Heart right ventricle (tissue), 16 donors: ENCODE measurements at places on chromosomes 7 and 10. TPM values are rescaled to one million over a fixed set of nuclear protein-coding genes. Genes with fewer than 3 reads are reported as not detected.
A peak's percentile ranks its signal among the peaks of the same experiment; 100 is the strongest.

DNA sequence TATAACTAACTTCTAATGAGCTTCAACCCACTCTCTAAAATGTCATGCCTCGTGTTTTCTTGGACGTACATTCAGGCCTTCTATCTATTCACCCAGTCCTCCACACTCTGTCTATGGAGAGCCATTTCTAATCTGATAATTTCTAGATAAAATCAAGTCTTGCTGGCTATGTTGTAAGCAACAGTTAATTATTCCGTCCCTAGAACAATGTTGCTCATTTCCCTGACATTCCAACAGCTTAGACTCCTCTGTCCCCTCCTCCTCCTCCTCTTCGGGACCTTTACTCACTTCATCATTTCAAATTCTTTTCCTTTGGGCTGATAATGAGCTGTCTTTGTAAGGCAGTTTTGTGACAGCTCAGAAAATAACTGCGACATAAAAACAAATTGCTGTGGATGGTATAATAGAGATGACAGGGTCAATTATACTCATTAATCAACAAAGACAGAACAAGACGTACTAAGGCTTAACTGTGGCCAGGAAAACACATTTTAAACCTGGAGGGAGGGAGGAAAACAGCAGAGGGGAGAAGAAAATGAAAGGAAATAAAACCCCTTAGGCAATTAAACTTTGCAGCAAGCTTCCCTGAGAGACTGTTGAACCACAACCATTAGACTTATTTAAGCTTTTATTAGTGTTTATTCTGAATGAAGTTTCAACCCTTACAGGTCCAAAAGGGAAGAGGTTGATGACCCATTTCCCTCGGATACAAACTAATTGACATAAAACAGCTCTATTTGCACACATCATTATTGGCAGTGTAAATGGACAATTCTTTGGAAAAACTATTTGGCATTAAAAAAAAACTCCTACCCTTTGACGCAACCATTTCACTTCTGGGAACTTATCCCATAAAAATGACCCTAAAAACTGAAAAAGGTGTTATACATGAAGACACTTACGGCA is 179.1 kb downstream of the SFMBT2 start:
- no peak for DNase-seq
- H3K4me3 ChIP-seq = no peak overlapping the region
- no peak overlapping the region for H3K27ac ChIP-seq
- H3K36me3 ChIP-seq = peaks cover 5% of the 10 kb centered on the region

DNA sequence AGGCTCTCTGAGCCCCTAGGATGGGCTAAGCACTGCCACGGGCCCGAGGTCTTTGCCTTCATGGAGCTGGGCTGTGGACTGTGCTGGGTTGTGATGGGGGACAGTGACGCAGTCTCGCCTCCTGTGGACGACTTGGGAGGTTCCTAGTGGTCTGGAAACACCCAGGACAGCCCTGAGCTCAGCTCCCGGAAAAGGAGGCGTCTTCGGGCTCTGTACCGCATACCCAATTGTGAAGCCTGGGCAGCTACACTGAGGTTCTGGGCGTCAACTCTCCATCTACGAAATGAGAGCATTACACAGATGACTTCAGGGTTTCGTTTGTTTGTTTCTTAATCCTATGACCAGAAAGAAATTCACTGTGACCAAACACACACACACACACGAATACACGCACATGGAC is 79.6 kb upstream of the KAT6B start:
- H3K27ac ChIP-seq = no peak overlapping the region
- no peak for DNase-seq
- H3K27me3 ChIP-seq = no peaks in the 10 kb centered on the region
- no peaks in the 10 kb centered on the region for H3K36me3 ChIP-seq
- H3K4me3 ChIP-seq = no peak overlapping the region
- no peaks in the 10 kb centered on the region for H3K4me1 ChIP-seq

DNA sequence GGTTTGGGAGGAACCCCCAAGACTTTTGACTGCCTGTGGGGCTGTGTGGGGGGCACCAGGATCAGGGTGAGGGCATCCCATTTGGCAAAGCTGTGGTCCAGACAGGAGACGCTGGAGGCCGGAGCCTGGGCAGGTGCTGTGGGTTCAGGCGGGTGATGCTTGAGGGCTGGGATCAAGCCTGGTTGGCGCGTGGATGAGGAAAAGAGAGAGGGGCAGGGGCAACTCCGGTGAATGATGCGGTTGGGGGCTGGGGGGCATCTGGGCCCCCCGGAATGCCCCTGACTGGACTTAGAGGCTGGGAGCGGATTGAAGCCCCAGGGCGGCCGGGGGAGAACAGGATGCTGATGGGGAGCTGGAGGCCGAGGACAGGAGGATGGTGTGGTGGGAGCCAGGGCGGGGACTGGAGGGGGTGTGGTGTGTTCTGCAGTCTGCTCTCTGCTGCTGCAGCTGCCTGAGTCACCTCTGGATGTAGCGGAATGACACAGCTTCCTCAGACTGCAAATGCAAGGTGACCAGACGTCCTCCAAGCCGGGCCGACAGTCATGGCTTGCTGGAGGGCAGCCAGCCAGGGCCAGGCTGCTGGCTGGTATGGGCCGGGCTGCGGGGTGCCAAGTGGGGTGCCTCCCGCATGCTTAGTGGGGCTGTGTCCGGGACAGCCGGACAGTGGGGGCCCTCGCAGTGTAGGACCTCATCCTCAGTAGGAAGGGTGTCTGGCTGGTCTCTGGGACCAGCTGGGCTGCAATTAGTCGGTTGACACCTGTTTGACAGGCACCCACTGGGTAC is 3.2 kb downstream of the MAFK start:
- peak overlapping the region; percentile 70 for H3K4me3 ChIP-seq
- peak overlapping the region; percentile 69 for H3K27ac ChIP-seq
- H3K27me3 ChIP-seq = no peaks in the 10 kb centered on the region

DNA sequence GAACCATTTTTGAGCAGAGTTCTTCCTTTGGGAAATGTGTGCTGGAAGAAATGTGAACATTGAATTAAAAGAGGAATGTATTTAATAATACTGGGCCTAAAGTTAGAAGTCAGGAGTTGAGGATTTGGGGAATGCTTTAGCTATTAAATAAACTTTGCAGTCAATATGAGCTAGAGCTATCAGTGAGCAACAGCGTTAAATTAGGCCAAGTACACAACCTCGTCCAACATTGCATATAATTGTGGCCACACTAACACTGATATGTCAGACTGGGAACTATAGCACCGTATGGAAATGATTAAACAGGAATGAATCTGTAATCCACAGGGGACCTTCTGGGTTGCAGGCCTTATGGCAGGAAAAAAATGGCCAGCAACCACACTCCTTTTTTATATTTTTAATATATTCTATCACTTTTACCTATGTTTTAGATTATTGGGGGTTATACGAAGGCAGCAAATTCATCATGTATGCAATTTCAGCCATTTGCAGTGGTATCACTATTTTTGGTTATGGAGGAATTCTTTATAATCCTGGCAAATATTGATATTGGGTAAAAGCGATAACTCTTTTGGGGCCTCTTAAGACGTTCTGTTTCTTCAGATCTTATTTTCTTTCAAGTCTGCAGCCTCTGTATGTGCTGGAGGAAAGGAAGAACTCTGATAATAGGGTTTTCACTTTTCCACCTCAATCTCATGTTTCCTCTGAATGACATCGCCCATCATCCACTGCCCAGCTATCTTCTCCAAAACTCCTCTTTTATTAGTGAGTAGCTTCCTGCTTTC is 236.3 kb upstream of the PLXDC2 start:
- H3K4me1 ChIP-seq = no peaks in the 10 kb centered on the region
- no peak overlapping the region for H3K4me3 ChIP-seq
- H3K36me3 ChIP-seq = no peaks in the 10 kb centered on the region
- no peak for DNase-seq
- H3K27me3 ChIP-seq = no peaks in the 10 kb centered on the region
- H3K27ac ChIP-seq = no peak overlapping the region

- no peak for DNase-seq
- no peaks in the 10 kb centered on the region for H3K4me1 ChIP-seq
- no peaks in the 10 kb centered on the region for H3K27me3 ChIP-seq
- H3K36me3 ChIP-seq = no peaks in the 10 kb centered on the region
- no peak overlapping the region for H3K27ac ChIP-seq
Observed at GRCh38 chr10:44056967-44057805, 327.7 kb downstream of the CXCL12 start.

- H3K4me1 ChIP-seq = peaks cover 12% of the 10 kb centered on the region
- H3K27me3 ChIP-seq = peaks cover 37% of the 10 kb centered on the region
- no peaks in the 10 kb centered on the region for H3K36me3 ChIP-seq
- H3K27ac ChIP-seq = no peak overlapping the region
Observed at GRCh38 chr10:131450216-131450765, 138.8 kb upstream of the TCERG1L start.

DNA sequence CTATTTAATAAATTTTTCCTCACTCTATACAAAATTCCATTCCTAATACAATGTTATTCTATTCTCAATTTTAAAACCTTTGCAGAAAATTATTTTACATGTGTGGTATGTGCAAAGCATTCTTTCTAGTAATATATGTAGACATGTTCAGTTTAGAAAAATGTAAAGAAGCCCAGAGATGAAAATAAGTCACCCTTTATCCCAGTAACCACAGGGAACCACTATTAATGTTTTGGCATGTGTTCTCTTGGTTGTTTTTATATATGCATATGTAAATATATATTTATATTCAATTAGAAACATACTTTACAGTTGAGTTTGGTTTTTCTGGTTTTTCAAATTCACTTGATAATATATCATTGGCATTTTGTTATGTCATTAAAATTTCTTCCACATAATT is 14.8 kb upstream of the GLCCI1 start:
- H3K36me3 ChIP-seq = no peaks in the 10 kb centered on the region
- no peak overlapping the region for H3K4me3 ChIP-seq
- no peak for DNase-seq
- H3K4me1 ChIP-seq = no peaks in the 10 kb centered on the region
- no peak overlapping the region for H3K27ac ChIP-seq

DNA sequence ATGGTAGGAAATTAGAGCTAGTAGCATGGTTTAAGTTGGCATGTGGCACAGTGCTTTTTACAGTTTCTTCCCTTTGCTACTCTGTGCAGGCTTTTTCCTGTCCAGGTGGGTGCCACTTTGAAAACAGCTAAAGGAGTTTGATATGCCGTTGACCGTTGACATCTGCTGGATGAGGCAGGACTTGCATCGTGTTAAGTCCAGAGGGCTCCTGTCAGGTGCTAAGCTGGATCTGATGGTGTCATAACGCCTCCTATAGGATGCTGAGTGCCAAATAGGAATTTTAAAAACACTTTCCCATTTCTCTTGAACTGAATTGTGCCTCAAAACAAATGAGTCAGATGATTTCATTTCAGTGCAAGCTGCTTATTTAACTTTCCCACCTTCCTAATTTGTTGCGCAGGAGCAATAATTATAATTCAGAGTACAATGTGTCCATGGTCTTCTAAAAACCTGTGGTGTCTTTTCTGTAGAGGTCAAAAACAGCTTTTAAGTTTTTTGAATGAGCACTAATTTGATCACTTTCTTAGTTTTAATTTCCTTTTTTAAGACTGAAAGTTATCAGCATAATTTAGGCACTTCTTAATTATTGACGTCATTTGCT is 178.3 kb downstream of the CDCA7L start:
- no peaks in the 10 kb centered on the region for H3K36me3 ChIP-seq
- no peak overlapping the region for H3K27ac ChIP-seq
- DNase-seq = peak; percentile 13
- H3K4me1 ChIP-seq = peaks cover 5% of the 10 kb centered on the region

DNA sequence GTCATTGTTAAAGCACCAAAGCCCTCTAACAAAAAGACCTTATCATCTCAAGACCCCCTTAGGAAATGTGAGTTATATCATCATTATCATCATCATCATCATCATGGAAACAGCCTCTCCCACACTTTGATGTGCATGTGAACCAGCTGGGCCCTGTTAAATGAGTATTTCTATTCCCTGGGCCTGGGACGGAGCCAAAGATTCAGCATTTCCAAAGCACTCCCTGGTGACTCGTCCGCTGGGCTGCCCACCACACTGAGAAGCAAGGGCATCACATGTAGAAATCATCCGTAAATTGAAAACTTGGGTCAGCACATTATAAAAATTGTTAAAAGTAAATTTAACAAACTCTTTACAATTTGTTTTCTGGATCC is 88.6 kb downstream of the PTPRN2 start:
- no peaks in the 10 kb centered on the region for H3K4me1 ChIP-seq
- no peaks in the 10 kb centered on the region for H3K36me3 ChIP-seq
- peaks cover 54% of the 10 kb centered on the region for H3K27me3 ChIP-seq
- H3K27ac ChIP-seq = no peak overlapping the region

- DNase-seq = no peak
- no peaks in the 10 kb centered on the region for H3K4me1 ChIP-seq
- H3K4me3 ChIP-seq = no peak overlapping the region
- no peaks in the 10 kb centered on the region for H3K36me3 ChIP-seq
- no peaks in the 10 kb centered on the region for H3K27me3 ChIP-seq
- peak overlapping the region; percentile 58 for H3K27ac ChIP-seq
Observed at GRCh38 chr10:88270871-88271713, 312.0 kb downstream of the RNLS start.

DNA sequence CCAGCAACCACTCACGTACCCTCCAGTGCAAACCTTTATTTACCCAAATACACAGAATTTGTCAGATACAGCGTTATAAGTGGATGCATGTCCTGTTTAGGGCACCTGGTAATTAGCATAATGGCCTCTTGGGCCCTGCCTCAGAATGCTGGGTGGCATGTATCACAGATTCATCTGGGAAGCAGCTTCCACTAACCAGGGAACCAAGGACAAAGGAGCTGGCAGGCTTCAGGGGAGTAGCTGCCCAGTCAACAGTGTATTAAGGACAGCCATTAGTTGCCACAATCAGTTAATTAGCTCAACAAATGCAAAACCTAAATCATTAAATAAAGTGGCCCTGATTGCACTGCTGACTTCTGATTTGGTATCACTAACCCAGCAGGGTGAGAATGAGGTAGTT is 105.7 kb downstream of the RAPGEF5 start:
- no peaks in the 10 kb centered on the region for H3K27me3 ChIP-seq
- H3K36me3 ChIP-seq = no peaks in the 10 kb centered on the region
- H3K4me3 ChIP-seq = no peak overlapping the region

- H3K4me1 ChIP-seq = peaks cover 11% of the 10 kb centered on the region
- H3K4me3 ChIP-seq = no peak overlapping the region
- H3K27me3 ChIP-seq = no peaks in the 10 kb centered on the region
- no peak overlapping the region for H3K27ac ChIP-seq
- H3K36me3 ChIP-seq = no peaks in the 10 kb centered on the region
Observed at GRCh38 chr10:7302392-7302906, 108.4 kb downstream of the SFMBT2 start.

GRCh38 chr7:29496355-29497020 is 67.1 kb upstream of the PRR15 start:
- no peak overlapping the region for H3K4me3 ChIP-seq
- H3K4me1 ChIP-seq = no peaks in the 10 kb centered on the region
- H3K27ac ChIP-seq = no peak overlapping the region
- no peaks in the 10 kb centered on the region for H3K27me3 ChIP-seq

DNA sequence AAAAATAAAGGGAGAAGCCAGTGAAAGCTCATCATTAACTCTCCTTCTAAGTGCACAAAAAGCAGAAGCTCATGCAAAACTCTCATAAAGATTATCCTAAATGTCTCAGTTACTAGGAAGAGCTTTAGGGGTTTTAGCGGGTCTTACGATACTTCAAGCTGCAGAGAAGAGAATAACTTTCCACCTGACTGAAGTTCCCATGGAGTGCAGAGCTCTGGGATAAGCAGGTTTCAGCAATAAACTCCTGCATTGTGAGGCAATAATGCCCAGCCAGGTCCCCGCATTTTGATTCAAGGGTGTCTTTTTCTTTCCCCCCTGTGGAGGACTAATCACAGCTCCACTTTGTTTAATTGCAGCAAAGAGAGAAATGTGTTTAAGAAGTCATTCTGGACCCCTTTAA is 241.9 kb upstream of the SP8 start:
- no peak for DNase-seq
- no peak overlapping the region for H3K27ac ChIP-seq
- peaks cover 9% of the 10 kb centered on the region for H3K27me3 ChIP-seq
- H3K4me1 ChIP-seq = no peaks in the 10 kb centered on the region
- H3K36me3 ChIP-seq = no peaks in the 10 kb centered on the region

Gene TAS2R41
- not detected for total RNA-seq

Gene GPR15LG
- not detected for total RNA-seq
